GM23248 (cell line): ENCODE measurements at places on chromosomes 6 and 20. TPM values are rescaled to one million over a fixed set of nuclear protein-coding genes. Genes with fewer than 3 reads are reported as not detected.
A peak's percentile ranks its signal among the peaks of the same experiment; 100 is the strongest.

DNA sequence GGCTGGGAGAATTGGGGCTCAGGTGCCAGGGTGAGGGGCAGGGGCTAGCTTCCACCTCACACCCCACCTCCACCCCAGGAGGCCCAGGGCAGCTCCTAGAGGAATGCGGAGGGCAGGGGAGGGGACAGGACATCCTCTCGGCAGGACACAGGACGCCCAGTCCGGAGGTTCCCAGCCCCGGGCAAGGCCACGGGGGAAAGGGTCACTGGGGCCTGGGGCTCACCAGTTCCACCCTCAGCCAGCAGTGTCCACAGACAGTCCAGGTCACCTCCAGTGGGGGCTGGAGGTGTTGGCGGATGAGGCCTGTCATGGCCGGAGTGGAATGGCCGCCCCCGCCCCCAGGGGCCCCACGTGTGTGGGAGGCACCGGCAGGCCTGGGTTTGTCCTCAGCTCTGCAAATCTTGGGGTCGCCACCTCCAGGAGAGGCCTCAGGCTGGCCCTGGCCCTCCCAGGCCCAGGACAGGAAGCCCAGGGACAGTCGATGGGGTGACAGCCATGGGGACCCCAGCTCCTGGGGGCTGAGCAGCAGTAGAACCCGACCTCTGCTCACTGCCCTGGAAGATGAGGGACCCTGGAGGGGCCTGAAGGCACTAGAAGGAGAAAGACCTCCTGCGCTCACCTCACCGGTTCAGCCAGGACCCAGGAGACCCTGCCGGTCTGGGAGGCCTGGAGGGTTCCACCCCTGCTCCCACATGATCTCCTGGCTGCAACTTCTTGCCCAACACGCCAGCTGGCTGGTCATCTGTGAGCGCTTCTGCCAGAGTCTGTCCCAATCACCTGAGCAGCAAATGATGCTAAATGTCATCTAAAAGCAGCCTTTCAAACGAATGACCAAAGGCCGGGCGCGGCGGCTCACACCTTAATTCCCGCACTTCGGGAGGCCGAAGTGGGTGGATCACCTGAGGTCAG is 13.0 kb upstream of the ABHD16B start:
- no peak for DNase-seq

DNA sequence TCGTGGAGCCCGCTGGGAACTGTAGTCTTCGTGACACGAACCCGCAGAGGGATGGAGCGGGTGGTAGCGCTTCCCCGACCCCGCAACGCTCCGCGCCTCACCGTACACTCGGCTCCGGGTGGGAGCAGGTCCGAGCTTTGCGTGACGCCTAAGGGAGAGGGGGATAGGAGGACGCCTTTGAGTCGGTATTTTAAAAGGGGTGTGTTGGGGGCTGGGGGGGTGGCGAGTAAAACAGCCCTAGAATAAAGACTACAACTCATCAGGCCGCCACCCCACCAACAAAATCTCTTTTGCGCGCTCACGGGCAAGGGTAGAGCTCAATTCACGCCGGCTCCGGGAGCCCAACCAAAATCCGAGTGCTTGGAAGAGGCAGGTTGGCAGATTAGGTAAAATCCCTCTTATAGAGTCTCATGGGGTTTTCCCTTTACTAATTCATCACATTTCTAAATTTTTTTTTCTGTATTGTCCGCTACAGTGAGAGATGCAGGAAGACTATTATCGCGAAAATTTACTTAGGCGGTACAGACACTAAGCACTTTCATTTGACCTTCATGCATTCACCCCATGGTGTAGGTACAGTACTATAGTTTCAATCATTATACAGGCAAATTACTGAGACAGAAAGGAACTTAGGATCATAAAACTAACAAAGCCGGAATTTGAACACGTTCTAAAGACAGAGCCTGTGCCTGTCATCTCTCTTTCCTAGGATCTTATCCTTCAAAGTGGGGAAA is 706 bp upstream of the SNX14 start:
- peak; percentile 71 for DNase-seq

- no peak for DNase-seq
Measured at GRCh38 chr6:71289802-71290175, 1.2 kb downstream of the OGFRL1 start.

- no peak for DNase-seq
Measured at GRCh38 chr6:163944897-163945296, 530.4 kb downstream of the QKI start.

NQO2 gene
- total RNA-seq, result 26.2 and 29.6 TPM in 2 replicates

DNA sequence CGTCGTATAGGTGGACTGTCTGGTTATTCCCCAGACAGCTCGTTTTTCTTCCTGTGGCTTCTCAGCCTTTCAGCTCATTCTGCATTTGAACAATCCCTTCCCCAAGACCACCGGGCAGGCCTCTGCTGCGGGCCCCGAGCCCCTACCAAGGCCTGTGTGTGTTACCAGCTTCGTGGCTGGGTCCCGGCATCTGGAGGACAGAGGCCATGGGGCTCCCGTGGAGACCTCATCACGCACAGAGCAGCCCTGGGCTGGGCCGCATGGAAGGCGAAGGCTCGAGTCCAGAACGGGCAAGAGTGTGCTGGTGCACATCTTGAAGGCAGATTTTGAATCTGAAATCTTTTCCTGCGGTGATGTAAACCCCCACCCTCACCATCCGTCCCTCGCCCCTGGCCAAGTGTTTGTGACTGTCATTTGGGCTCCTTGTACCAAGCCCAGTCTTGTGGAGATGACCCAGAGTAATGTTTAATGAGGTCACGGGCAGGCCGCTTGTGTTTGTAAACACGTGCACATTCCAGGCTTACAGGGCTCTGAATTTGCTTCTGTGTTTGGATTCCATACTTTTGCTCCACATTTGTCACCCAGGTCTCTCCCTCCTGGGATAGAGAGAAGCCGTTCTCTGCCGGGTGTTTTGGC is 119.6 kb downstream of the CDH4 start:
- DNase-seq, result no peak

GRCh38 chr6:68901044-68901443 is 266.0 kb downstream of the ADGRB3 start:
- DNase-seq, result no peak

GRCh38 chr20:11451793-11452291 is 465.9 kb upstream of the BTBD3 start:
- no peak for DNase-seq

BHLHE23 gene
- total RNA-seq, result not detected in 2 replicates

GRCh38 chr6:83185096-83185495 is 8.0 kb downstream of the PGM3 start:
- peak; percentile 23 for DNase-seq

- DNase-seq, result no peak
Measured at GRCh38 chr6:91786474-91787184, 1199.8 kb upstream of the MAP3K7 start.

HSPA1L gene
- total RNA-seq, result 1.3 and 1.7 TPM in 2 replicates

ATP6V1G2 gene
- 0.89 and 1.8 TPM in 2 replicates for total RNA-seq

TSBP1 gene
- not detected in 2 replicates for total RNA-seq

PPP1R3G gene
- 1.5 and 2.6 TPM in 2 replicates for total RNA-seq

C6orf120 gene
- total RNA-seq, result 65.3 and 72.7 TPM in 2 replicates

GRCh38 chr6:25417046-25417605 is 138.0 kb downstream of the CARMIL1 start:
- no peak for DNase-seq

MLN gene
- not detected in 2 replicates for total RNA-seq

- DNase-seq, result peak; percentile 58
Measured at GRCh38 chr20:1392443-1392692, 486 bp downstream of the FKBP1A start.

LBP gene
- not detected in 2 replicates for total RNA-seq

QRSL1 gene
- 8.0 and 9.7 TPM in 2 replicates for total RNA-seq

GRCh38 chr20:34420146-34420545 is 57.1 kb downstream of the ITCH start:
- DNase-seq, result no peak

- no peak for DNase-seq
Measured at GRCh38 chr20:9574181-9574580, 59.8 kb downstream of the LAMP5 start.

PYGB gene
- total RNA-seq, result 116 and 123 TPM in 2 replicates

CNPY3 gene
- total RNA-seq, result 41.4 and 45.1 TPM in 2 replicates

GRCh38 chr20:47334022-47334551 is 22.4 kb downstream of the ZMYND8 start:
- DNase-seq, result peak; percentile 92

GRCh38 chr6:90849686-90850085 is 262.8 kb upstream of the MAP3K7 start:
- DNase-seq, result no peak

DNA sequence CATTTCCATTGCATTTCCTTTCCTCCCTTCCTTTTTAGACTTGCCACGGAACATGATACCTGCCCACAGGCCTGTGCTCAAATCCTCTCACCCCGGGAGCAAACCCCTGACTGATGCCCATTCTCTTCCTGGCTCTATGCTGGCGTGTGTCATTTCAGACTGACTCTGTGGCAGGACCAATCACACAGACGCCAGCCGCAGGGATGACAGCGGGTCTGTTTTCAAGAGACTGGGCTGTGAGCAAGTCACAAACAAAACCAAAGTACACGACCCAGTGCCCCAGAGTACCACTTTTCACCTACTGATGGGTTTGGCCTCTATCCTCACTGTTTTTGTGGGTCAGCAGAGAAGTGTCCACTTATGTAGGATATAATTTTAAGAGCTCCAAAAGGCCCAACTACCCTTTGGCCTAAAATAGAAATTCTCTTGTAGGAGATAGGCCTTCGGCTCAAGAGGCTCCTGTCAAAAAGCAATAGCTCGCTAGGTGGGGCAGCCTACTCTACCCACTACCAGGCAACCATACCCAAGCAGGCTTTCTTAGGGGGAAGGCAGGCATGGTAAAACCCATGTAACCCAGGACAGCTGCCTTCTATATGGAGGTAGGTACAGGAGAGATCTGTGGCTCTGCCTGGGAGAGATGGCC is 215.7 kb downstream of the CDC5L start:
- DNase-seq, result no peak

- peak; percentile 44 for DNase-seq
Measured at GRCh38 chr6:34990971-34991560, 102.0 kb downstream of the ANKS1A start.

DNA sequence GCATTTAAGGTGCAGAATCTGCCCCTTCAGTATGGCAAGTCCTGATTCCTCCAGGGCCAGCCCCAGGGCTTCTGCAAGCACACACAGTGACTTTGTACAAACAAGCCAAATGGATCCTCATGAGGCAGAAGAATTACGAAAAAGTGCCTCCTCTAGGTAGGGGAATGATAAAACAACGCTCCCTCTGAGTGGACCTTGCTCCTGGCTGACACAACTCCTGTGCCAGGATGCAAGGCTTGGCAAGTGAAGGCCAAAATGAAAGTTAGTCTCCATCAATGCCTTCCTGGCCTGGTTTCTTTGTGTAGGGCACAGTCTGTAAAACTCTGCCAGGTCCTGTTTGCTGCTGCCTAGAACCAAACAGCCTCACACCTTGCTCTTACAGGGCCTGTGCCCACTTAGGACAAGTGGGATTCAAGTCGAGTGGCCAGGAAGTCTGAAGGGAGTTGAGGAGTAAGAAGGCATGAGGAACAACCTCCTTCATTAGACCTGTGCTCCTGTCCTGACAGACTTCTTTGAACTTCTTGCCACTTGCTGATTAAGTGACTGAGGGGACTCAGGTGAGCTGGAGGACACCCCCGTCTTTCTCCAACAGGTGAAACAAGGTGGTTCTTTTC is 417.1 kb downstream of the CDC5L start:
- no peak for DNase-seq

PAK5 gene
- not detected in 2 replicates for total RNA-seq

RNGTT gene
- 15.0 and 21.5 TPM in 2 replicates for total RNA-seq

GRCh38 chr6:144140867-144141266 is 9.4 kb upstream of the STX11 start:
- DNase-seq, result no peak

SIRPB1 gene
- total RNA-seq, result 0.38 and 0.54 TPM in 2 replicates

- no peak for DNase-seq
Measured at GRCh38 chr6:134921276-134921675, 28.6 kb downstream of the ALDH8A1 start.

DNA sequence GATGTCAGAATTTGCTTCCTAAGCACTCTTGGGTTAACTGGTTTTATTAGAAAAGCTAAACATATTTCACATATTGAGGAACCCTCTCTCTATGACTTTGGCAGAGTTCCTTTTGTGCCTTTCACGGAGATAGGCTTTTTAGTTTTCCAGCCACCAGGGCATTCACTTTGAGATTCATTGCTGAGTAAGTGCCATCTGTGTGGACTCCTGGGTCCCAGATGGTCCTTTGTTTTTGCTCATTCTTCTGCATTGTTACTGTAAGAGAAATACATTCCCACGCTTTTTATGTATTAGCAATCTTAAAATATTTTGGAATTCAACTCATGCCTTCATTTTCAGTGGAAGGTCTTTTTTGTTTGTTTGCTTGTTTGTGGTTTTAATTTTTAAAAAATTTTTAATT is 76.3 kb upstream of the PHACTR2 start:
- DNase-seq, result no peak

DNA sequence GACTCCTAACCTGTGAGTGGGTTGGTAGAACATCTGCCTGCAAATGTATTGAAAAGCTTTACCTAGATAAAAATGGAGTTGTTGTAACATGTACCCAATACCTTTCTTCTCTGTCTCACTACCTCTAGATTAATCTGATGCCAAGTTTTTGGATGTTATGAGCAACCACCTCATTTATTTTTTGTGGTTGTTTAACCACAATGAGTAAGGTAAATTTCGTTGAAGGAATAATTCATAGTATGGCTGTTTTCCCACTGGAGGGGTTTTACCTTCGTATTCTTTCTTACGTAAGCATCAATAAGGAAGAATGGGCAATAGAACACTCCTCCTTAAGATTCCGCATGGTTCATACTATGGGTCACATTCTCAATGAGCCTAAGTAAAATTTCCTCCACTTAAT is 165.4 kb downstream of the CDH26 start:
- no peak for DNase-seq

ABHD16B gene
- not detected in 2 replicates for total RNA-seq
